T47D (cell line): ENCODE measurements at places on chromosomes 6 and 20.
A peak's percentile ranks its signal among the peaks of the same experiment; 100 is the strongest.

- DNase-seq: peak; percentile 54
Measured at GRCh38 chr6:105077596-105078385, 102.0 kb downstream of the POPDC3 start.

DNA sequence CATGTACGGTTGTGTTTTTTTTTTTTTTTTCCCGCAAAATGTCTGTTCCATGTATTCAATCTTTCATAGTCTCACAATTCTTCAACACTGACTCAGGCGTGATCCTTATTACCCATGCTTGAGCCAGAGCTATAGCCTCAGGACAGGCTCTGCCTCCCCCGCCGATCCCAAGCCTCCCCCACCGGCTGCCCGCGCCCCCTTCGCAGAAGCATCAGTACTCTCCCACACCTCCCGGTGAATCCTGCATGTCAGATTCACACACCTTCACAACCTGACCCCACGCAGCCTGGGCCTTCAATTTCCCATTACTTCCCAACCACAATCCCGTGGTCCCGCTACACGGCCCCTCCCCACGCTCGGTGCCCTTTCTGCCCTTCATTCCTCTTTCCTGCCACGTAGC lies 401.5 kb upstream of the JARID2 start:
- no peak for DNase-seq

DNA sequence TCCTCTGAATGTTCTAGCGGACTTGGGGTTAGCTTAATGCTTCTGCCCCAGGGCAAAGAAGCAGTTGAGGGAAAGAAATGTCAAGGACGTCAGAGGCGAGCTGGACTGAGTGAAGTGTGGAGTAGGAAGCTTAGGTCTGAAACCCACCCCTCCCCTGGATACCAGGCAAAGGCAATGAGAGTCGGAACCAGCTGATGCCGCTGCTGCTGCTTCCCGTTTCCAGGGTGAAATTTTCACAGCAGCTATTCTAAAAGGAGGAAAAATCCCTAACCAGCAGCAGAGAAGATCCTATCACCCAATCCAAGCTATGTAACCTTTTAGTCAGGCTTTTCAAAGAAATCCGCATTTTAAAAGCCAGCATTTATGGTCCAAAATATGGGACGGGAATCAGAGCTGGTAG lies 564.3 kb downstream of the LMBRD1 start:
- no peak for DNase-seq

DNA sequence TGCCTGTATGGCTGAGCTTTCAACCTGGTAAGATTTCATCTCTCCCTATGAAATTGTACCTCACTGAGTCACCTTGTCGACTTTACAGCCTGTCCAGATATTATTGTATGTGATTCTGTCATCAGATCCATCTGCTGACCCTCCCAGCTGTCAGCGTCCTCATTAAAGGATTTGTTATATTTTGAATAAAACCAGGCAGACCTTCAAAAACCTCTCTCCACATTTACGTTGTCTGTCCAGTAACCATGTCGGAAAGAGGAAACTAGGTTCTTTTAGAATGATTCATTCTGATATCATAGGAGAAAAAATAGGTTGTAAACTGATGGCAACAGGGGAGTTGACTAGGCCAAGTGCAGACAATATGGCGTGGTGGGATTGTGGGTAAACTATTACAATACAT lies 38.5 kb downstream of the TSPYL4 start:
- DNase-seq: no peak

DNA sequence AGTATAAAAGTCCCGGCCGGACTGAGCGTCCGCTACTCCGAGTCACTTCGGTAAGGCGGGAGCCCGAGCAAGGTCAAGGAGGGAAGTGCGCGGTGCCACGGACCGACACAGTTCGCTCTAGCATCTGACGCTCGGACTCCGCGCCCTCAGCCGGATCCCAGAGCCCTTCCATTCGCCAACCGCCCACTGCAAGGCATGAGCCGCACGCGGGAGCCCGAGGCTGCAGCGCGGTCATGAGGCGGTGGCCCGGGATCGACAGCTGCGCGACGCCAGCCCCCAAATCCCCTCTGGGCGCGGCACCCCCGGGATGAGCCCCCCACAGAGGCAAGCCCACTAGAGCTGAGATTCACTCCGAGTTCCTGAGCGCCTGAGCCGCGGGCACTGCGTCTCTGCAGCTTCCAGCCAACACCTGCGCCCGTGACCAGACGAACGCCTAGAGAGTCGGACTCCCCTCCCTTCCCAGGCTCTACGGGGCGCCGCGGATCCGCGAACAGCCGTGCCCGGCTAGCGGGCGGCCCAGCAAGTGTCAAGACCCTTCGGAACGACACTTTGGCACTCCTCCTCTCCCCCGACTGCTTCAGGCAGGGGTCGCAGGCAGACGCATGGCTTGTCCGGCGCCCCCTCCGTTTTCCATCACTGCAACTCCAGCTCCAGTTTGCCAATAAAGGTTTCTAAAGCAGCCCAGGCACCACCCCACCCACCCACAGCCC lies 725 bp upstream of the ISM1 start:
- no peak for DNase-seq

- DNase-seq: no peak
Measured at GRCh38 chr20:19909725-19910124, 107.4 kb upstream of the NAA20 start.

- DNase-seq: no peak
Measured at GRCh38 chr6:28974505-28974904, 30.6 kb downstream of the ZNF311 start.

DNA sequence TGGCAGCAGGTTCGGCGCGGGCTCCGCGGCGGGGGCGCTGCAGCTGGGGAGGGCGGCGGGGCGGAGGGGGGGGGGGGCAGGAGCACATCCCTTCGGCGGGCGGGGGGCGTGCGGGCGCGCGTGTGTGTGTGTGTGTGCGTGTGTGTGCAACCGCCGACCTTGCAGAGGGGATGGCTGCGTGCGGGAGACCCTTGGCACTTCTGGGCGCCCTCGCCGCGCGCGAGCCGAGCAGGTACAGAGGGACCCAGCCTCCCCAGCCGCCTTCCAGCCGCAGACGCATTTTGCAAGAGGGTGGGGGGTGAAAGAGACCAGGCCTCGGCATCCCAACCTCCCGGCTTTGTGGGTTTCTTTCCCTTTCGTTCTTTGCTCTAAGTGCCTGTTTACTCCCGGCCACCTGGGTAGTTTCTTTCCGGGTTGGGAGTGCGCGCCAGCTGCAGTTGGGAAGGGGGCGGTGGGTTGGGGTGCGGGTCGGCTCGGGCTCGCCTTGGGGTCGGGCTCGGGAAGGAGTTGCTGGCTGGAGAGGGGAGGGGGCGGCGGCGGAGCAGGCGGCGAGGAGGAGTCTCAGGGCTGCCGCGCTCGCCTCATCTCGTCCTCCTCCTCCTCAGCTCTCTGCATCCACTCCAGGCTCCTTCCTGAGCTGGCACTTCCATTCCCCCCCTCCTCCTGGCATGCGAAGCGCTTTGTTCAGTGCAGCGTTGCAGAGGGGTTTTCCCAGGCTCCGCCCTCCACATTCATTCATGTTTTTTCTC lies 620 bp downstream of the HIVEP1 start:
- DNase-seq: peak; percentile 85

DNA sequence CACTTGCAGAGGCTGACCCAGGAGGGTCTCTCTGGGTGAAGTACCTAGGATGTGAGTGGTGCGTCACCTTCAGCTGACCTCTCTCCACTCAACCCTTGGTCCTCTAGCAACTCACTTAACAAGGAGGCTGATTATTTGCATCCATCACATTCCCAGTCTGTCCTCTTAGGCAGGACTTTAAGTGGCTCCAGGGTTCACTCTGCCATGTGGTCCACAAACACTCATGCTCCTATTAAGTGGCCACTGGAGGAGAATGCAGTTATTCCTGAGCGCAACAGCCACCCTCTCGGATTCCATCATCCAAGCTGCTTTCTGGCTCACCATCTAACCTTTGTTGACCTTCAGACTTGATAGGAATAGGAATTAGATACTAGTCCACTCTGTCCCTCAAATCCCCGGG lies 61.1 kb upstream of the SCAF8 start:
- no peak for DNase-seq

GRCh38 chr6:36622901-36623546 lies 28.9 kb downstream of the SRSF3 start:
- no peak for DNase-seq

DNA sequence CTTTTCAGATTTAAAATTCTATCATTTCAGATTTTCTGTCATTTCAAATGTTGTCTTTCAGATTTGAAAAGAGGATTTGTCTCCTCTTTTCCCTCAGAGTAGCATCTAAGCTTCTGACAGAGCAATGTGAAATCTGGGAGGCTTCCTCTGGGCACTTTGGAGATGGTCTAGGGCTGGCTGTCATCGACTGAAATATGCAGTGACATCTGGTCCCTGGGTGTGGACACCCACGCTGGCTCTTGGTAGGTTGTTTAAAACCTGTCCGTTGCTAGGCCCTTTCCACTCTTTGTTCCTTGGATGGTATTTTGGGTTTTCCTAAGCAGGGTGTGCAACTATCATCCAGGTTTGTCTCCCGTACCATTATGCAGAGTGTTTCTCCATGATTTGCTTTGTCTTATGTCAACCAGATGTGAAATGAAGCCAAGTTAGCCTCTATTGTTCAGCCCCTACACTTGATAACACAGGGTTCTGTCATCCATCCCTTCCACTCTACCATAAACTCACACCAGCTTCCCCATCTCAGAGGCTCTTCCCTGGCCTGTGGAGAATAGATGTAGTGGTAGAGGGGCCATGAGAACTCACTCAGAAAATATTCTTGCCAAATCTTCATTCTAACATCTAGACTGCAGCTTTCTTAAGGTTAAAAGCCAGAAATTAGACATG lies 5.0 kb upstream of the VIP start:
- DNase-seq: no peak

DNA sequence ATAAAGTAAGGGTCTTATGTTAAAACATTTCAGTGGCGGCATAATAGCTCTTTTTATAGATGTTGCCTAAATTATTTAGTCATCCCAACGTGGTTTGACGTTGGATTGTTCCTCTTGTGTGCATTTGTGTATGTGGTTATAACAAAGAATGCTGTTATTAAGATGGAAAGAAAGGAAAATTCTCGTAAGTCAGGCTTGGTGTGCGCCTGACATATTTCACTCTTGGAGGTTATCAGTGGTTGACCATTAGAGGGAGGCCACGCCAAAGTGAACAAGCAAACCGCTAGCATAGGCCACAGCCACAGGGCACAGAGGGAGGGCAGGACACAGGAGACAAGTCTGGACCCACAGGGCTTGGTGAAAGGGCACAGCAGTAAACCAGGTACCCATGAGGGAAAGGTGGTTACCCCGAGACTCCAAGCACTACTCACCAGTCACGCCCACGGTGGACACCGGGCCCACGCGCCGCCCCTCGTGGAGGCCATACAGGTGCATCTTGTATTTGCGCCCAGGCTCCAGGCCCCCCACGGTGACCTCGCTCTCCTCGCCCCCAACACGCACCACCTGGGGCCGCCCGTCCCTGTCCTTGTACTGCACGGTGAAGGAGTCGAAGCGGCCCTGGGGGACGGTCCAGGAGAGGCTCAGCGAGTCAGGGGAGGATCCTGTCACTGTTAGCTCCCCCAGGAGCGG lies 22.9 kb downstream of the CYP21A2 start:
- DNase-seq: no peak
